H1 (cell line): ENCODE measurements at places on chromosomes 4 and X. TPM values are rescaled to one million over a fixed set of nuclear protein-coding genes. Genes with fewer than 3 reads are reported as not detected.

MAGEA10 gene
- total RNA-seq: not detected in 2 replicates

GAR1 gene
- total RNA-seq: 37.5 and 37.9 TPM in 2 replicates

MAGEA2 gene
- total RNA-seq: not detected in 2 replicates

FGFBP2 gene
- total RNA-seq: not detected in 2 replicates

MAGIX gene
- 0.37 and 0.46 TPM in 2 replicates for total RNA-seq

SH3RF1 gene
- total RNA-seq: 14.2 and 15.1 TPM in 2 replicates

EPHA5 gene
- 0.10 and 0.11 TPM in 2 replicates for total RNA-seq

AVPR2 gene
- not detected in 2 replicates for total RNA-seq

ZNF518B gene
- total RNA-seq: 6.4 and 9.0 TPM in 2 replicates

ATP1B4 gene
- not detected in 2 replicates for total RNA-seq

CXCL5 gene
- total RNA-seq: 10.9 and 11.4 TPM in 2 replicates

NPY5R gene
- 1.5 and 2.0 TPM in 2 replicates for total RNA-seq

CXCL9 gene
- total RNA-seq: not detected in 2 replicates

DNAAF6 gene
- not detected in 2 replicates for total RNA-seq
